ENCODE measurements at places on chromosomes 3 and 15. TPM values are rescaled to one million over a fixed set of nuclear protein-coding genes. Genes with fewer than 3 reads are reported as not detected.

Gene ZIC1
- total RNA-seq: not detected

Gene IGDCC3
- total RNA-seq: not detected

Gene CHMP2B
- 24.0 TPM for total RNA-seq

Gene PLSCR2
- total RNA-seq: 1.1 TPM

Gene SRPRB
- 71.6 TPM for total RNA-seq

Gene GP9
- not detected for total RNA-seq

Gene RHOV
- 0.37 TPM for total RNA-seq

Gene MORF4L1
- 240 TPM for total RNA-seq
